ENCODE measurements at places on chromosomes 16 and 17.

- DNase-seq = no peak
These were observed 102.1 kb downstream of the CDH13 start for GRCh38 chr16:82728901-82729300.

DNA sequence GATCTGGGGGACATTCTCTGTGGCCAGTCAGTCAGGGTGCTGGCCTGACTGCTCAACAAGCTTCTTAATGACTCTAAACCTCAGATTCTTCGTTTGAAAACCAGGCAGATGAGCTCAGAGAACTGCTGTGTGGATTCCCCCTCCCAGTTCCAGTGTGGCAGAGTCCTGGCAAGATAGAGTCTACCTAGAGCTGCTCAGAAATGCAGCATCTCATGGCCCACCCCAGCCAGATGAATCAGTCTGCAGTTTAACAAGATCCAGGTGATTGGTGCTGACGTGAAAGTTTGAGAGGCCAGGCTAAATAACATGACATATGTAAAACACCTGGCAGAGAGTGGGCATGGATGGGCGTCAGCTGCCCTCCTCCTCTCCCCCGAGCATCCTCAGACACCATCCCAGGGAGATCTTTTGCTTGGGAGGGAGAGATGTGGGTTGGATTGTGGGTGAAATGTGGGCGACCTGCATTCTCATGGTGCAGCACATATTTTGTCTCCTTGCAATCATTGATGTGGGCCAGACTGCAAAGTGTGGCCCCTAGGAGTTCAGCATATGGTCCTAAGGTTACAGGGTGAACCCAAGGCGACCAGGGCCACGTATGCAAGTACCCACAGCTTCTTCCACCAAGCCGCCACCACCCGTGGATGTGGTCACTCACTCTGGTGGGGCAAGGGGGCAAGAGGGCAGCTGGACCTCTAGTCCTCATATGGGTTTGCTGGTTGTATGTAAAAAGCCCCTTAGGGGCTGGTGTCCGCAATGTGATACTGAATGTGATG lies 19.5 kb downstream of the SOCS3 start:
- no peak for DNase-seq

DNA sequence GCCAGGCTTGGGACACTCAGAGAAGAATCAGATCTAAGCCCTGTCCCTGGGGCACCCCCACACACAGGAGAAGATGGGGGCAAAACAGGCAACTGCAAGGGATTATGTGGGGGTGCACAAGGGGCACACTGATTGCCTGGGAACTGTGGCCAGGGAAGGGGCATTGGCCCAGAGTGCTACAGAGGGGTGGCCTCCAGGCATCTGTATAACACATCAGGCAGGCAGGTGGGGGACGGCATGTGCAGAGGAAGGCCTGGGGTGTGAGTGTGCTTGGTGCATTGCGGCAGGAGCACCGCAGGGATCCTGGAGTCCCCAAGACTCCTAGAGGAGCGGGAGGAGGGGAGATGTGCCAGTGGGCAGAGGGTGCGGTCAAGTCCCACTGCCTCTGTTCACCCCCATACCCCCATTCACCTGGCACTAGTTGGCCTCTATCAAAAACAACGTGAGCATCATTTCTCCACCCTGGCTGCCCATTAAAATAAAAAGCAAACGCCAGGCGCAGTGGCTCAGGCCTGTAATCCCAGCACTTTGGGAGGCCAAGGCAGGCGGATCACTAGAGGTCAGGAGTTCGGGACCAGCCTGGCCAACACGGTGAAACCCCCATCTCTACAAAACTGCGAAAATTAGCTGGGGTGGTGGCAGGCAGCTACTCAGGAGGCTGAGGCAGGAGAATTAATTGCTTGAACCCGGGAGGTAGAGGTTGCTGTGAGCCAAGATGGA lies 41.5 kb downstream of the C16orf82 start:
- DNase-seq = no peak

DNA sequence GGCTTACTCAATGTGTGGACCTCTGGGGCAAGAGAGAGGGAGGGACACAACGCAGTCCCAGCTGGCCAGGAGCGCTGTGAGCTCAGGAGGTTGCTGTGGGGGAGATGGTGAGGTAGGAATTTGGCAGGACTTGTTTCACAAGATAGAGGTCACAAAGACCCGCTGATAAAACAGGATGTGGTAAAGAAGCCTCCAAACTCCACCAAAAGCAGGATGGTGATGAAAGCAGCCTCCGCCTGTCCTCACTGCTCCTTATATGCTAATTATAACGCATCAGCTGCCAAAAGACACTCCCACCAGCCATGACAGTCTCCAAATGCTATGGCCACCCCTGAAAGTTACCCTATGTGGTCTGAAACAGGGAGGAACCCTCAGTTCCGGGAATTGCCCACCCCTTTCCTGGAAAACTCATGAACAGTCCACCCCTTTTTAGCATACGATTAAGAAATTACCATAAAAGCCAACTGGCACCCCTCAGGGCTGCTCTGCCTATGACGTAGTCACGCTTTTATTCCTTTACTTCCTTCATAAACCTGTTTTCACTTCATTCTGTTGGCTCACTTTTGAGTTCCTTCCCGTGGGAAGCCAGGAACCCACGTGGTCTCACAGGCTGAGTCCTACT lies 5.3 kb upstream of the EIF4A3 start:
- DNase-seq = no peak

- no peak for DNase-seq
These were observed 5.6 kb upstream of the CXCL16 start for GRCh38 chr17:4744999-4745969.

DNA sequence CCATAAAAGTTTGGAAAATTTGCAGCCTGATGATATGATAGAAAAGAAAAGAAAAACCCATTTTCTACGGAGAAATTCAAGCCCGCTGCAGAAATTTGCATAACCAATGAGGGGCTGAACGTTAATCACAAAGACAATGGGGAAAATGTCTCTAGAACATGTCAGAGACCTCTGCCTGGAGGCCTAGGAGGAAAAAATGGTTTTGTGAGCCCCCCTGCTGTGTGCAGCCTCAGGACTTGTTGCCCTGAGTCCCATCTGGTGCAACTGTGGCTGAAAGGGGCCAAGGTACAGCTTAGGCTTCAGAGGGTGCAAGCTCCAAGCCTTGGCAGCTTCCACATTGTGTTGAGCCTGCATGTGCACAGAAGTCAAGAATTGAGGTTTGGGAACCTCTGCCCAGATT lies 1267.4 kb upstream of the GOT2 start:
- no peak for DNase-seq

DNA sequence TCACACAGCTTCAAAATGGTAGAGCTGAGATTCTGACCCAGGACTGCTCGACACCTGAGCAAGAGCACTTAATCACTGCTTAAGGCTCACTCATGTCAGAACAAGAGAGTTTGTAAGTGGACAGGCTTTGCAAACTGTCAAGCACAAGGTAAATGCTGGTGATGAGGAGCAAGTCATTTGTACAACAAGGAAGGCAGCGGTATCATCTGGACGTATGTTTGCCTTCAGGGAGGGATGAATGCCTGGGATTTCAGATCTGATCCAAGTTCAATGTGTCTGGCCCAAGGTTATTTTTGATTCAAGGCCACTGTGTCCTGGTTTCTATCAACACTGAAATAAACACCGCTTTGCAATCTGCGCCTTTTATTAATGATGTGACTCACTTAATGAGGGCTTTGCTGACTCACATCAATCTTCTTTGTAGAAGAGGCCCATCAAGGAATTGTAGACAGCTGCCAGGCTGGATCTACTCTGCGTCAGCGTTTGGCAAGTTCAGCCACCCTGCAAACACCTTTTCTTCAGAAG lies 174.4 kb upstream of the HS3ST3A1 start:
- DNase-seq = no peak

DNA sequence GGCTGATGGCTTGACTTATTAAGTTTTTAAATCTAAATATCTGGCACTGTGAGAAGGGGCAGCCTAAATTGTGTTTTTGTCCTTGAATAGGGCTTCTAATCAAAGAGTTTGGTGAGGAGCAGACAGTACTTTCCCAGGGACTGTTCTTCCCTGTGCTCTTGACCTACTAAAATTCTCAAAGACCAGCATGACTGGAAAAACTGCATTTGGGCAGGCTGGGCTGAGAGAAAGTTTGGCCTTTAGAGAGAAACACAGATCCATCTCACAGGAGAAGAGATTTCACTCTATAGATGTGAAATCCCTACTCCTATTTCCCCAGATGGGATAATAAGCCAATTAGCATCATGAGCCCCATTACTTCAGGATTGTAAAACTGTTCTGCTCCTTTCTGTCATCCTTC lies 7.3 kb downstream of the PCTP start:
- DNase-seq = no peak

GRCh38 chr17:81125573-81126081 lies 39.7 kb upstream of the PVALEF start:
- DNase-seq = no peak

DNA sequence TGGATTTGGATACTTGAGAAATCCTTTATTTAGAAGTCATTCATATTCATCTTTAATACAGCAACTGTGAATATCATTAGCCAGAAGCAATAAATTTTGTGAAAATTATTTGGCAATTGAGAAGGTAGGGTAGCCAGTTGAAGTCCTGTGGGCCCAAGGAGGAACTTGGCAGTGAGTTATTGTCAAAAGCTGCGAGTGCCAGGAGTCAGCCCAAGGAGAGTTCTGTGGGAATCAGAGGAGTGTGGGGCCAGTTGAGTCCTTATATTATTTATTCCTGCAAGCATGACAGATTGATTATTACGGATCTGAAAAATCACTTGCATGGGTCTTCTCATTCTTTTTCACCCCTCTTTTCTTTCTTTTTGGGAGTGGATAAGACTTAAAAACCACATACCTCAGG lies 38.3 kb downstream of the PRKCA start:
- DNase-seq = no peak

GRCh38 chr16:15571557-15571956 lies 71.4 kb downstream of the MARF1 start:
- no peak for DNase-seq

- DNase-seq = no peak
These were observed 6.8 kb downstream of the SRCIN1 start for GRCh38 chr17:38598995-38599394.

DNA sequence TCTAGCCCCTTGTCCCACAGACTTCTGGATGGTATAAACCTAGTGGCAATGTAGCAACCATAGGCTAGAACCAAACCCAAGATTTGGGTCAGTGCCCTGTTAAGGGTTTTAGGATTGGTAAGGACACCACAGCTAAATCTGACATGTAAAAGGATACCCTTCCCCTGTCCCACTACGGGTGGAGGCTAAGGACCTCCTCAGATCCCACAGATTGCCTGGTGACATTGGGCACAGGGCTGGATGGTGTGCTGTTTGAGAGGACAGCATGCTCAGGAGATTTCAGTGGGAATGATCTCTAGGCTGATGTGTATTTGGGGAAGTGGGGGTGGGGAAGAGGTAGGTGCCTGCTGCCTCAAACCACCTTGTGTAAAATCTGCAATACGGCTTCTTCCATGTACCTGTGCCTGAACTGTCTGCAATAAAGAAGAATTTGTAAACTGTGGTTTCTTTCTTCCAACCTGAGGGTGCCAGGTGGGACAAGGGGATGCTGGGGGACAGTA lies 671 bp upstream of the EDC4 start:
- DNase-seq = no peak

GRCh38 chr16:88374736-88375135 lies 8.0 kb upstream of the ZNF469 start:
- no peak for DNase-seq

- DNase-seq = no peak
These were observed 25.3 kb downstream of the XYLT1 start for GRCh38 chr16:17445421-17445820.

GRCh38 chr16:63652091-63652490 lies 1469.8 kb downstream of the CDH11 start:
- no peak for DNase-seq

DNA sequence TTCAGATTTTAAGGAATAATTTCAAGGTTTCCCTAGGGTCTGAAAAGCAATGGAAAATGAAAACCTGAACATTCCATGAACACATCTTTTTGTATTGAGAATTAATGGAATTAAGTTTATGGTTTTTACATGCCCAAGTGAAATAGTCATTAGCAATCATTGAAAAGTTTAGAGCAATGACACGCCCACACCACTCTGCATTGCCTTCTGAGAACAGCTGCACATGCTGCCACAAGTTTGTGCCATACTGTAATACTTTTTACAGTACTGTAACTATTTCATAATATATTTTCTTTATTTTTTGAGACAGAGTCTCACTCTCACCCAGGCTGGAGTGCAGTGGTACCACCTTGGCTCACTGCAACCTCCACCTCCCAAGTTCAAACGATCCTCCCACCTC lies 345.2 kb upstream of the PMFBP1 start:
- no peak for DNase-seq

GRCh38 chr16:27290562-27290961 lies 22.0 kb upstream of the NSMCE1 start:
- DNase-seq = no peak

GRCh38 chr17:10116753-10117420 lies 81.5 kb downstream of the GAS7 start:
- no peak for DNase-seq

DNA sequence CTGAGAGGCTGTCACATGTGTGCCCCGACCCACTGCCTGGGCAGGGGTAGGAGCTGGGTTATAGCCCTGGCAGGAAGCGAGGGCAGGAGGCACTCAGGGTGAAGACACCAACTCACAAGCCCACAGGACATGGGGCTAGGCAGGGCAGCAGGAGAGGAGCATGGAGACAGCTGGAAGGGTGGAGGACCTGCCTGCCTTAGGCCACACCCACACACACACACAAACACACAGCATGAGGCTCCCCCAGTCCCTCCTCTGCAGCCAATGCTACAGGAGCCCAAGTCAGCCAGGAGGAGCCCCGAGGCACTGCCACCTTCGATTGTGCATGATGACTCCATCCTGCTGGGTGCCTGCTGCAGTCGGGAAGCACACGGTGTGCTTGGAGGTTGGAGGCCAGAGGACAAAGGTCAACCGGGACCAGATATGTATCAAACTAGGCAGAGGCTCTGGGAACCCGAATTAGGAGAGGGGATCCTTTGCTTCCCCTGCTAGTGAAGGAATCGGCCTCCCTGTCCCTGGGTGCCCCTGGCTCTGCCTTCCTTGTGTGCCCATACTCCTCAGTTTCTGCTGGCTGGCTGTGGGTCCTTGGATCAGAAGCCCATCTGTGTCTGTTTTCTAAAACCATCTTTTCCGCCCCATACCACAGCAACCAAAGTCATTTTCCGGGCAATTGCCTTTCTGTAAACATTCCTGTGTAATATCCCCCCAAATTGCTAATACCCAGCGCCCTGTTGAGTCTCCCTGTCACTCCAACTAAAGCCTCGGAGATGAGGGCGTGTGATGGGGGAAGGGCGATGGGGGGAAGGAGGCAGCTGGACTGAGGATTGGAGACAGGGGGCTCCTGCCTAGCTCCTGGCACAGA lies 20.5 kb downstream of the SRCIN1 start:
- no peak for DNase-seq

GRCh38 chr16:46607529-46607928 lies 13.7 kb downstream of the SHCBP1 start:
- no peak for DNase-seq
